Stimulated activated CD8-positive, alpha-beta memory T cell treated with anti-CD3 and anti-CD28 coated beads, Interleukin-12 subunit alpha, Interleukin-12 subunit beta, amount 100 ng/mL, for 1 hour (primary cell): ENCODE measurements at places on chromosomes 13 and 19.

DNA sequence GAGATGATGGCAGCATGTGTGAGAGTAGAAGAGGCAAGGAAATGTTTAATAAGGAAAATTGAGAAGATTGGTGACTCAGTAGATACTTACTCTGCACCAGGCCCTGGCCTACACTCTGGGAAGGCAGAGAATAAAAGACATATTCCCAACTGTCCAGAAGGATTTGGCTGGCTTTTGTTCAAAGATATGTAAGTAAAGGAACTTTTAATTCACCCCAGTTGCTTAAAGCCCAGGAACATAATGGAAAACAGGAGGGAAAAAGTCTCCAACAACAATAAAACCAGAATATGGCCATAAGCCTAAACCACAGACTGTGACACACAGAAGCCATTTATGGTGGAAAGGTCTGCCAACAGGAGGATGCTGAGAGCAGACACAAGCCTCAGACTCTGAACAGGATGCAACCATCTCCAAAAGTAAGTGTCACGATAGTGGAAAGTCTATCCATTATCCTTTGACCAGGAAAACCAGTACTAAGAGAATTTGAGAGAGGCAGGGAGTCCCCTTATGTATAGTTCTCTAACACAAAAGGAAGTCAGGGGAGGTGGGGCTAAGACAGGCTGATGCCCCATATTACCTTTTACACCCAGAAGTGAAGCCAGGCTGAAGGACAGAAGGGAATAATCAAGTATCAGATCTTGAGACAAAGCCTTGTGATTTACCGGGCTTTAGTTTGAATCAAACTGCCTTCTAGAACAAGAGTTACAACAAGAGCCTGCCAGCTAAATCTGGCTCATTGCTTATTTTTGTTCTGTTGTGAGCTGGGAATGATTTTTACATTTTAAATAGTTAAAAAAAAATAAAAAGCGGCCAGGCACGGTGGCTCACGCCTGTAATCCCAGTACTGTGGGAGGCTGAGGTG lies 169.5 kb upstream of the STARD13 start:
- no peak for DNase-seq

GRCh38 chr13:49023431-49023830 lies 47.7 kb downstream of the FNDC3A start:
- no peak for DNase-seq

DNA sequence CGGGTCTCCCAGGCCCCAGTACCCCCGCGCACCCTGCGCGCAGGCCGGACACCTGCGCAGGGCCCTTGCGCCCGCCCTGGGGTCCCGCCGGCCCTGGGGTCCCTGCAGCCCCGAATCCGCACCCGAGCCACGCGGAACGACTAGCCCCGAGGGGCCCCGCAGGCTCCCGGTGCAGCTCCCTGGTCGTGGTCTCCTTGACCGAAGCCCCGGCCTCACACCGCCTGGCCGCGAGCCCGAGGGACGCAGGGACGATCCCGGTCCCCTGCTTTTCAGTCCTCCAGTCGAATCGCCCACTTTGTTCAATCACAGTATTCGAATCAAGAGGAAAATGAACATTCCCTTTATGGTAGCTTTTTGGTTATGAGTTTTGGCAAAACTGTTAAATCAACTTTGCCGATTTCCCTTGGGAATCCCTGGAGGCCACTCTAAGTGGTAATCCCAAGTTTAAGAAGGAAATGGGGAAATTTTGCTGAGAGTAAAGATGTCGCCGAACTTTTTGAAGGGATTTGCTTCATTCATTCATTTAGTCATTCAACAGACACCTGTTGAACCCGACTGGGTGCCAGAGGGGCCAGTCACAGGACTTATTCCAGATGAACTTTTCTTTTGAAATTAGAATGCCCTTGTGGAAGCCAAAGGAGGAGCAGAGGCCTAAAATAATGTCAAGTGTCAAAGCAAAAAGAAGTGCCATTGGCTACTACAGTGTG lies 75.0 kb downstream of the ZIC5 start:
- DNase-seq = no peak

GRCh38 chr13:59880468-59880867 lies 283.3 kb downstream of the DIAPH3 start:
- DNase-seq = no peak

DNA sequence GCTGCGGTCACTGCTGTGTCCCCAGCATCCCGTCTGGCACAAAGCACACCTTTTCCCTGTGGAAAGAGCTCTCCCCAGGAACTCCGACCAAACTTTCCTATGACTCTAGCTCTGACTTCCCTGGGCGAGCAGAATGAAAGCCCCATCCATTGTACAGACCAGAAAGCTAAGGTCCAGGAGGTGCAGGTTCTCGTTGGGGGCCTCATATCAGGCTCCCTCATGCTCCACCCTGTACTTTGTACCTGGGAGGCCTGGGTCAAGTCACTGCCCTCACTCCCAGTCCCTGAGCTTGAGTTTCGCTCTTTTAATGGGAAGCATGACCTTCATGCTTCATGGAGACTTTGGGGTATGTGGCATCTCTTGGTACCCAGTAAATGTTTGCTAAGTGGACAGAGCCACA lies 18.4 kb downstream of the CYTH2 start:
- DNase-seq = no peak

DNA sequence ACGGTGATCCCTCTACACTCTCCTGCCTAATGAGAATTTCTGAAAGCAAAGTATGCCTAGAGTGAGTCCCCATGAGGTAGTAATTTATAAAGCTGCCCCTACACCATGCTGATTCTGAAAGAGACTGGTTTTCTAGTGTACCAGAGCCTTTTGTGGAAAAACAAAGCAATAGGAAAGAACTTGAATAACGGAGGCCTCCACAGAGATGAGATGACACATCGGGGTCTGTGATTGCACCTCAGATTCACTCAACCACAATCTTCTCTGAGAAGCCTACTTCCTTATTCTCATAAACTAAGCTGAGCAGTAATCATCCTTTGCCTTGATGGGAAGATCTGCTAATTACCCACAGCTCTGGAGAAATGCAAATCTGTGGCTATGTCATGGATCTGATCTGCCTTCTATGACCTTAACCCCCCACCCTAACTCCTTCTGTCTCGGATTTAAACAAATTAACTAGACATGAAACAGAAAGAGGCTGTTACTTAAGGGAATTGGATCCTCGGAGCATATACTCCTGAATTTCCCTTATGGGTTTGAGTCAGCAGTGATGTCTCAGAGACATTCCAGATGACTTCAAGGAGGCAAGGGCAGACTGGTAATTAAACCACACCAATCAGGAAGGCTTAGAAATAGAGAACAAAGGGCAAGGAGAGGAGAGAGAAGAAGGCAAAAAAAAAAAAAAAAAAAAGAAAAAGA lies 128.0 kb downstream of the DCT start:
- DNase-seq = no peak

DNA sequence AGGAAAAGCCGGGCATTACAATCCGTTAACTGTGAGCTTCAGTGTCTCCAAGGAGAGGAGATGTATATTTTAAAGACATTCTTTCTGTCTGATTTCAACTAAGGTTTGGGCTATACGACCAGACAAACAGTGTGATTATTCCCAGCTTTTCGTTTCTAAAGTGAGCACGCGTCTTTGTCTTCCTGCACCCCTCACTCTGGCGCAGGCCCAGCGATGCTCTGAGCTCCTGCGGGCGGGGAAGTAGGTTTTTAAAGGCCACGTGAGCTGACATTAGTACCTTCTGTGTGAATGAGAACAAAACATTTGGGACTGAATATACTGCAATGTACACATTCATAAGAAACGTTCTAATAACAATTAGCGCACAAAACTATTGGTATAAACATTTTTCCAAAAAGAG lies 15.3 kb upstream of the RANBP3 start:
- DNase-seq = no peak

GRCh38 chr13:83992566-83993358 lies 110.5 kb upstream of the SLITRK1 start:
- no peak for DNase-seq

DNA sequence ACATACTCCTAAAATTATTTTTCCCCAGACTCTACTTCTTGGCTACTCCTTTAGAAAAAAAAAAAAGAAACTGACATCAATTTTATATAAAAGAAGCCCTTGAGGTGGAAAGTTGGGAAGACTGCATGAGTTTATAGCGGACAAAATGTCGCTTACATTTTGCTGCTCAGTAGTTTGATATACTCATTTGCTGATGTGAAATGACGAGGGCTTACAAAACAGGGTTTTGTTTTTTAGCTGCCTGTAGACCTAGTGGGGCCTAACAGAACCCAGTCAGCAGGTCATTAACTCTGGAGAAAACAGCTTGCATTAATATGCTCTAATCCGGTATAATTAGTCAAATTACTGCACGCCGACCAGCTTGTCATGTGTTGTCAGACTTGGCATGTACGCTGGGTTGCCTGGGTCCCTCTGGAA lies 37.6 kb upstream of the MAB21L1 start:
- no peak for DNase-seq

- DNase-seq = no peak
Observed at GRCh38 chr13:38166116-38166515, 183.5 kb upstream of the UFM1 start.

DNA sequence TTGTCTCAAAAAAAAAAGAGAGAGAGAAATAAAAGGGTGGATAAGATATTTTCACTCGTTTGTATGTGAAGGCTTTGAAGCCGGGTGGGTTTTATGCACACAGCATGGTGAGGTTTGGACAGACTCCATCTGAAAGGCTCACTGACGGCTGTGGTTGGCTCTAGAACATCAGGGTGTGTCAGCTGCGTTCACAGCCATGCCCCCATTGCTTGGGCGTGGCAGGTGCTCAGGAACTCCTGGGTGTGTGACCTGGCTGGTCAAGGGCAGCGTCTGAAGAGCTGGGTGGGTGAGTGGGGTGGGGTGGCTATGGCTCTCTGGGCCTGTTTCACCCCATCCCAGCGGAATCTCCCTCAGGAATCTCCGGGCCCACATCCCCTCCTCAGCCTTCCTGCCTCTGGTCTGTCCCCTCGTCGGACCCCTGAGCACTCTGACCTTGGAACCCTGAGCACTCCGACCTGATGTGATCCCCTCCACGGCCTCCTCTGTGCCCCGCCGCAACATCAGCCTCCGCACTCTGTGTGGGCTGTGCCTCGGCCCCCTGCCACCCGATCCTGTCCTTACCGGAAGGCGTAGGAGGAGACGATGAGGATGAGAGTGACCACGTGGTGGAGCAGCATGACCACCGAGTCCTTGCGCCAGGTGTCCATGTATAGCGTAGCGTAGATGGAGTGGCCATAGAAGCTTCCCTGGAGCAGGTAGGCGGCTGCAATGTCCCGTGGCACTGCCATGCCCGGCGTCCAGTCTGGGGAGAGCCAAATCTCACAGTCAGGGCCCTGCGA lies 12.2 kb downstream of the CERS1 start:
- DNase-seq = no peak

DNA sequence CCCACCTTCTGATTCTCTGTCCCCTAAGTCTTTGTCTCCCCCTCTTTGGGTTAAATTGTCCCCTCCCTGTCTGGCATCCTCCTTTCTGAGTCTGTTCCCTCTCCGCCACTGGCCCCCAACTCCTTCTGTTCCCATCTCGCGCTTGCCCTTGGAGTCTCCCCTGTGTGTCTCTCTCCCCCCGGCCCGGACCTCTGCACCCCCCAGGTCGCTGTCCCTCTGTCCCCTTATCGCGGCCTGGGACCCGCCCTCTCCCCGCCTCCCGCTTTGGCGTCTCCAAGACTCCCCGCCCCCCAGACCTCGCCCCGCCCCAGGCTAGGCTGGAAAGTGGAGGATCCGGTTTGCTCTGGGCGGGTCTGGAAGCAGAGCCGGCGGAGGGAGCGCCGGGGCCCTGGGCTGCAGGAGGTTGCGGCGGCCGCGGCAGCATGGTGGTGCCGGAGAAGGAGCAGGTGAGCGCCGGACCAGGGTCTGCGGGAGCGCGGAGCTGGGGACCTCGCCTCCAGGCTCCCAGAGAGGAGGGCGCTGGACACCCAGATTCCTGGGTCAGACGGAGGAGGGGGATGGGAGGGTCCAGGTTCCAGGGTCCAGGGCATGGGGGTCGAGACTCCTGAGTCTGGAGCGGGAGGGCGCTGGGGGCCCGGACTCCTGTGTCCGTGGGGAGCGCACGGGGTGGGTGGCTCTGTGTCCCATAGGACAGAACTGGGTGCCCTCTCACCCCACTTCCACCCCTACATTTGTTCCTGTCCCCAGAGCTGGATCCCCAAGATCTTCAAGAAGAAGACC lies at the start of gene TRPM4:
Gene TRPM4, plus strand, starts transcription at position 348 of the 780 bp plus-strand sequence. Its CDS starts 75 bp downstream, at position 423.
- no peak for DNase-seq

- no peak for DNase-seq
Observed at GRCh38 chr19:2719920-2720776, 1.0 kb downstream of the DIRAS1 start.

- DNase-seq = no peak
Observed at GRCh38 chr13:48545608-48546007, 12.7 kb upstream of the RCBTB2 start.

GRCh38 chr13:43294412-43294811 lies 271.0 kb downstream of the DNAJC15 start:
- DNase-seq = no peak
